Heart right ventricle (tissue), 16 donors: ENCODE measurements at places on chromosomes 4 and X. TPM values are rescaled to one million over a fixed set of nuclear protein-coding genes. Genes with fewer than 3 reads are reported as not detected.

GRCh38 chr4:122967231-122967630, 44.8 kb upstream of the NUDT6 start:
- no peak for DNase-seq

- DNase-seq: no peak
Measured at GRCh38 chr4:150999086-150999485, 16.0 kb downstream of the LRBA start.

The BRS3 gene
- polyA plus RNA-seq: not detected

DNA sequence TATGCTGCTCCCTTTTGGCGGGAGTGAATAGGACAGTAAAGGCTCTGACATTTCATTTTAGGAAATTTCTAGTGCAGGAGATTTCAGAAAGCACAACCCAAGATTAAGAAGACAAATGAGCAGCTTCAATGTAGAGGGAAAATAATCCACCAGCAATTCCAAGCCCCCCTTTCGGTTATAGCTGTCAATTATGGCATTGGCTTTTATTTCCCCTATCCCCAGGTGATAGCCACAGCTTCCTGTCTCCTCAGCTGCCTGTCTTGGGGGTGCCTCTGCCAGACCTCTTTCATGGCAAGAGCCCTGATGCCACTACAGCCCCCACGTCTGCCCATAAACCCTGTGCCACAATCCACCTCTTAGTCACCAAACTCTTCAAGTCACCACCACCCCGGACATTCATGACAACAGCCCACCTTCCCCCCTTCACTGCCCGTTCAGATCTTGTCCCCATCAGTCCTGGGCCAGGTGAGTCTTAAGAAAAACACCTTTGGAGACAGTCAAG, 48.4 kb upstream of the CLNK start:
- no peak for DNase-seq

GRCh38 chr4:15711762-15712161, 8.9 kb downstream of the BST1 start:
- no peak for DNase-seq

GRCh38 chrX:43552703-43553102, 103.4 kb upstream of the MAOA start:
- no peak for DNase-seq

DNA sequence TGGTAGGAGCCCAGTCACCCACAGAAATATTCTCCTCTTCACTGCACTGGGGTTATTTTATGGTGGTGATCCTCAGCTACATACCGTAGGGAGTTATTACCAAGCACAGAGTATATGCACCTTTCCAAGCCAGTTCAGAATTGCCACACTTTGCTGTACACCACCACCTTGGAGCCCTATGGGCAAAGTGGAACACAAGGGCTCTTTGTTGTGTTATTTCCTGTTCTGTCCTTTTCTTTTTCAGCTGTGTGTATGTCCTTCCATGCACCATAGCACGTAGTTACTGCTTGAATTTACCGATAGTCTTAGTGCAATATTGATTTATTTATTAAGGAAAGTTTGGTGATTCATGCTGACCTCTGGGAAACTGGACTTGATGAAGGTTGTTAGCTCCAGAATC, 8.3 kb downstream of the RNF128 start:
- DNase-seq: no peak
